ENCODE measurements at places on chromosomes 12 and 14.

DNA sequence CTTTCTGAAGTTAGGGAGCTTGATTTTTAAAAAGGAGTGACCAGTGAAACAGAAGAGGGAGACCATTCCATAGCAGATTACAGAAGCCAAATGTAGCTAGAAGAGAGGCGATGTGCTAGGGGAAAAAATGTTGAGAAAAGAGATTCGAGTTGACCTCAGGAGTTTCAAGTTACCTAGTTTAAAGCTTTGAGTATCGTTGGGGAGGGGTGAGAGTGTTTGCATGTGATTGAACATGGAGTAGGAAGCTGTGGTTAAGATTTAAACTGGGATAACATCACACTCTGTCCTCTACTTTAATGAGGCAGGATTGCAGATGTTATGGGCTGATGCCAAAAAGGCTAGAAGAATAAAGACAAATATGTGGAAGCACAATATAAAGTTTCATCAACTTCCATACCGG is 3.7 kb downstream of the LETMD1 start:
- no peak for DNase-seq

DNA sequence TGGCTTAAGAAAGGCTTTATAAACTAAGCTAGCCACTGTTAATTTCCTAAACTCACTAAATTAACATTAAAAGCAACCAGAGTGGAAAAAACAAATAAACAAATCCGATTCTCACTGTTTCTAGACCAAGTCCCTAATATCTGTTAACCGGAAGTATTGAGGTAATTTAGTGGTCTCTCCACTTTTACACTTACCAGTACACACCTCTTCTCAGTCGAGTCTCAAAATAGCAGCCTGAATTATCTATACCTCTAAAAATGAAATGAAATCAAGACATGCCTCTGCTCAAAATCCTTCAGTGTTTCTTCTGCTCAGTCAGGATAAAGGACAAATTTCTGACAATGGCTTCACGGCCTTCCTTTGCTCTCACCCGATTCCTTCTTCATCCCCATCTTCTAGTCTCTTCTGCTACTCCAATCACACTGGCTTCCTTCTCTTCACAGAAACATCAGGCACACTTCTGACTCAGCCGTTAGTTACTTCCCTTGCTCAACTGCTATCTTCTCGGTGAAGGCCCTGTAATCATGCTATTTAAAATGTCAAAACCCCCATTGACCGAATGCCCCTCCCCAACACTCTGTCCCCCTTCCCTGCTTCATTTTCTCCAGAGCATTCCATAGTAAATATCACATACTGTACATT is 161.3 kb downstream of the KITLG start:
- DNase-seq: no peak

GRCh38 chr14:61977217-61977616 is 215.0 kb downstream of the SNAPC1 start:
- DNase-seq: no peak

GRCh38 chr14:80867091-80867490 is 74.4 kb downstream of the CEP128 start:
- no peak for DNase-seq

DNA sequence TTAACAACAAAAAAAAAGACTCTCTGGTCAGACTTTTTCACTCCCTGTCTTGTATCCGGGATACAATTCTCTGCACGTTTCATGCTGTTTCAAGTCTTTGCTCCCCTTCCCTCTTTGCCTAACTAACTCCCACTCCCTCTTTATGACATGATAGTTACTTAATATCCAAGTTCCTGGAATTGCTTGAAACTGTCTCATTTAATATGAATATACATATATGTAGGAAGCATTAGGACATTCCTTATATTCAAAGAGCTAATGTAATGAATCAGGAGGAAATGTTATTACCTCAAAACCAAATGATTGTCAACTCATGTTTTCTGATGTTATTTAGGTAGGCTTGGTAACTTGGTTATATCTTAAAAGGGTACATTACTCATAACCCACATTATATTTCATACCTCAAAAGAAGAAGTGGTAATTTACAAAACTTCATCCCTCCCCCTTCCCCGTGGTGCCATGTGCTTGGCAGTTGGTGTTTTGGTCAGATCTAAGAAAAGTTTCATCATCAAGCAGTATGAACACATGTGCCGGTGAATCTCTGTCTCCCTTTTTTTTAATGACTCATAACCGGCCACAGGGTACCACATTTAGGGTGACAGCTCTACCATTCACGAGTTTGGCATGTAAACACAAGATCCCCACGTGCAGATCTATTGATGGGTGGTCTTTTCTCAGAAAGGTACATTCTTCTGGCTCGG is 56.5 kb downstream of the HCAR2 start:
- no peak for DNase-seq

DNA sequence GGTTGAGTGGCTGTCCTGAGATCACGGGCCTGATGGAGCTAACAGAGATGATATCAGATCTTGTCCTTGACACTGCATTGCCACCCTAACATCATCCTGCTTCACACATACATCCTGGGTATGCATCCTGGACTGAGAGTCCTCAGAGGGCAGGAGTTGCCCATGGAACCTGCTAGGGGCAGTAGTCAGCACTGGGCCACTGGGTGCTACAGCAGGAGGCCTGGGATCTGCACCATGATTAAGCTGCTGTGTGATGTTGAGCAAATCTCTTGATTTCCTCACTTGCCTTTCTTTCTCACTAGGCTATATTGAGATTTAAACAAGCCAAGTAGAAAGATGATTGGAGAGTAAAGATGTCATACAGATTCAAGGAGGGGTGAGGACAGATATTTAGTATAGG is 22.1 kb upstream of the EIF4B start:
- DNase-seq: no peak

- no peak for DNase-seq
Observed at GRCh38 chr12:62512901-62513300, 46.3 kb downstream of the MON2 start.

DNA sequence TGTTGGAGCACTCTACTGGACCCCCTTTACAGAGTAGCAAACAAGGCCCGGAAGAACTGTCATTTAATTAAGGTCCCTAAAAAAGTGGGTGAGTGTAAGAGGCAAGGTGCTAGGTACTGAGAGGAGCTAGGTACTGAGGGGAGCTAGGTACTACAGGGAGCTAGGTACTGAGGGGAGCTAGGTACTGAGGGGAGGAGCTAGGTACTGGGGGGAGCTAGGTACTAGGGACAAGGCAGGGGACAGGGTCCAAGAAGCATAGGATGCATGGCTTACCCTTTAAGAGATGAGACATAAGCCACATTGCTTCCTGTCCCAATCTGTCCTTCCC is 4.9 kb downstream of the KRT5 start:
- no peak for DNase-seq

GRCh38 chr12:69903548-69903947 is 78.5 kb downstream of the MYRFL start:
- DNase-seq: no peak

DNA sequence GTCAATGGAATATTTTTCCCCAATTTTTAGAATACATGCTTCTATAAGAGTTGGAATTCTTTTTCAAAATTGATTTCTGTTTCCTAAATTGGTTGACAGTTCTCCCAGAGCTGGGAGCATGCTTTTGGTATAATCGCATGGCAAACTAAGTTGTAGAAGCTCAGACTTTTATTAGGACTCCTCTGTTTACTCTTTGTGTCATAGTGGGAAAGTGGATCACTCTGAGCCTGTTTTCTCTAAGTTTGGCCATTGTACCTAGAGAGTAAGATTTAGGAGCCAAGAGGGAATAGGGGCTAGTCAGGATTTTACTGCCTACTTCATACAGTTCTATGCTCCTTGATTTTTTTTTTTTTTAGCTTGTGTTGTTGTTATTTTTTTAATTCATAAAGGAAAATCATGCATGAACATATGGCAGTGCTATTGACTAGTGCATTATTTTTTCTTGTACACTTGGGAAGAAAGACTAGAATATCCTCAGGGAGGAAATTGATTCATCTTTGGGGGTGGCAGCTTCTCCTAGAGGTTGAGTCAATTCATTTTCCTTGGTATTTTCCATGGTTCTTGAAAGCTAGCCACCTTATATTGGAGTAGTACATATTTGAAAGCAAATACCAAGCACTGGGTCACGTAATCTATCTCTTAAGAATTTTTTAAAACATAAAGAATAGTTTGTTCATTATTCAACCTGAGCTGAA is 77.7 kb upstream of the TRAF3 start:
- DNase-seq: no peak

- DNase-seq: no peak
Observed at GRCh38 chr12:44839785-44840184, 36.3 kb downstream of the NELL2 start.

- no peak for DNase-seq
Observed at GRCh38 chr12:65208964-65209654, 39.7 kb downstream of the LEMD3 start.

DNA sequence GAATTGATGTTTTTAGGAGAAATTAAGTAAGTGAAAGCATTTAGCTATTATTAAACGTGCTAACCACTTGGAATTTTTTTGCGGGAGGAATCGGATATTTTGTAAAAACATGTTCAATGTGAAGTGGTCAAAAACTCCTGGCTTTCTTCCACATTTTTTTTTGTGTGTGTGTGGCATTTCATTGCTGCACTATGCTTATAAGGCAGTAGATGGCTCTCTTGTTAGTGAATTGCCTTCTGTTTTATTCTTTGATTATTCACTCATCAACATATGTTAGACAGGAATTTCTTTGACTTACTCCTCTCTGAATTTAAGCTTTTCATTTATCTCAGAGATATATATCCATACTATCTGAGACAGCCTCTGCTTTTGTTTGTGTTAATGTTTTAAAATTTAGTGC is 71.3 kb downstream of the DERA start:
- no peak for DNase-seq

DNA sequence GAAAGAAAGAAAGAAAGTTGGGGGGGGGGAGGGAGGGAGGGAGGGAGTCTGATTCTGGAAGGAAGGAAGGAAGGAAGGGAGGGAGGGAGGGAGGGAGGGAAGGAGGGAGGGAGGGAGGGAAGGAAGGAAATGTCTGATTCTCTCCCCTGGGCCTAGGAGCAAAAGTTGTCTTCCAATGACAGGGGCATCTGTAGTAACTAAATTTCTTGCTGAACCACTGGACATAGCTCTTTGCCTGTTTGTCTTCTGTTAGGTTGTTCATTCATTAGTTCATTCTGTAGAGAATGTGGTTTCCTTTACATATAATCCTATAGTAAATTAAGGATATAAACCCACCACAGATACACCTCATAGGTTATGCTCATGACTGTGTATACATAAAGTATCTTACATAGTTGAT is 59.9 kb downstream of the GPR68 start:
- no peak for DNase-seq

- no peak for DNase-seq
Observed at GRCh38 chr14:60648934-60649874, at the start of gene SIX1. TSS of gene SIX1 (minus strand) at chr14:60649477. CDS start at chr14:60649189, 288 bp downstream.

DNA sequence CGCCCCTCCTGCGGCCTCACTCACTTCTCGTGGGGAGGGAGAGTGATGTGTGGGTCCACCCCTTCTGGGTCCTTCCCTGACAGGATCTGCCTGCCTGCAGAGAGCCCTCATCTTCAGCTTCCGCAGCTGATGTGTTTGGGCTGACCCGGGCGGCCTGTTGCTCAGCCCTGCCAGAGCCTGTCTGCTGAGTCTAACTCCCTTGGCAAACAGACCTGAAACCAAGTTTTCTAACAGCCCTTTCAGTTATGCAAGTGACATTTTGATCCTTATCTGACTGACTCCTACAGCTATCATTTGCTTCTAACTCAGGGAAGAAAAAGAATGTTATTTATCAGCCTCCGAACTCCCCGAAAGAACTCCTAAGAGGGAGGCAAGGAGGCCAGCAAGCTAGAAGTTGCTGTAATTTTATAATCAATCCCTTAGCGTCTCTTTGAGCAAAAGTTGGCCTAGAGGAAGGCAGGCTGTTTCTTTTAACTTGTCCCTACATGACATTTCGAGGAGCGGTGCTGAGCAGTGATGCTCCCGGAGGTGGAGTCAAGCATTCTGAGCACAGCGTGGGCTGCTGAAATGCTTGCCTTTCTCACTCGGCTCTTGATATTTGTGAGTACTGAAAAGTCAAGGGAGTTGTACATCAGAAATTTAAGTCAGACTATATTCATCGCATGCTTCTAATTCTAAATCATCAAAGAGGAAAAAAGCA is 31.5 kb upstream of the CACNA2D4 start:
- DNase-seq: no peak

GRCh38 chr12:109737631-109738030 is 24.0 kb downstream of the FAM222A start:
- DNase-seq: no peak

- no peak for DNase-seq
Observed at GRCh38 chr14:91055016-91055415, 5.4 kb downstream of the RPS6KA5 start.

DNA sequence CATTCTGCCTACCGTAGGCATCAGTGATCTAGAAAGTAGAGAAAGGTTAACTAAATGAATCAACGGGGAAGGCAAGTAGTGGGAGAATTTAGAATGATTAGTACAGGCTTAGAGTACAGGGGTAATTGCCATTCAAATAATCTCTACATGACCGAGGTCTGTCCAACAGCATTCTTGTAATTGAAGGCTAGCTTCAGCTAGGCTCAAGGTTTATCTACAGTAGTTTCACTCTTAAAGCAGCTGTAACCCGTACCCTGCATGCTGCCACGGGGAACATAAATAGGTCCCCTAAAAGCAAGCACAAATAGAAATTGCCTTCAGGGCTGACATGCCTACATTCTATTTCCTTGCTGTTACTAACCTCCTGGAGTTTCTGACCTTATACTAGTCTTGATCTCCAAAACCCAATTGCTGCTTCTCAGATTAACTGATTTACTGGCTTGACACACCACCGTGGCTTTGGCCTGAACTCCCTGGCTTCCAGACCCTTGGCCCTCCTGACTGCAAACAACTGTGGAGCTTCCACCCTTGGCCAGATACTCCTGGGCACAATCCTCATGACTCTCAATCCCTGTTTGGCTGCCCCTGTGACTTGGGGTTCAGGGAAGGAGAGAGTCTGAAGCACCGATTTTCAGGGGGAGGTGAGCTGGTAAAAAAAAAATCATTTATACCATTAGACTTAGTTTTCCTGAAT is 242.1 kb upstream of the FOXN3 start:
- no peak for DNase-seq

DNA sequence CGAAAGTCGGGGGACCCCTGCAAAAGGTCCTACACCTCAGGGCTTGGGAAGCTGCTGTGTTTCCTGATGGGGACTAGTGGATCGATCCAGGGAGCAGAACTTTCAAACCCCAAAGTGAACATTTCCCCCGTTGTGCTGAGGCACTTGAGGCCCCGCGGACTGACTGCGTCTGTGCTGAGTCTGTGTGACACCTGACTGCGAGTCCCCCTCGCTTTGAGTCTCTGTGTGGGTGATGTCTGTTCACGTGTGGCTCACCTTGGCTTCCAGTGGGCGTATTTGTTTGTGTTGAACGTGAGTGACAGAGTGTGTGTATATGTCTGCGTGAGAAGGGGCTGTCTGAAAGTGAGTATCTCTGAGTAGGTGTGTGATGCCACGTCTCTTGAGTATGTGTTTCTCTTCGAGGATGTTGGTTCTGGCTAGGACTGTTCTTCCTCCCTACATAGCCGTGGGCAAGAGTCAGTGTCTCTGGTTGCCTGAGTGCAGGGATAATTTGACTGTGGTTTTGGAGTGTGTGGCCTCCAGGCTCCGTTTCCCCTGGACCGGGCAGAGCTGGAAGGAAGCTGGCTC is 1.3 kb downstream of the TEAD4 start:
- DNase-seq: no peak

Data from stimulated activated CD8-positive, alpha-beta memory T cell treated with anti-CD3 and anti-CD28 coated beads, Interleukin-4, amount 100 ng/mL, for 1 hour (primary cell).